HAP-1 (cell line): ENCODE measurements at places on chromosomes 4 and X.

DNA sequence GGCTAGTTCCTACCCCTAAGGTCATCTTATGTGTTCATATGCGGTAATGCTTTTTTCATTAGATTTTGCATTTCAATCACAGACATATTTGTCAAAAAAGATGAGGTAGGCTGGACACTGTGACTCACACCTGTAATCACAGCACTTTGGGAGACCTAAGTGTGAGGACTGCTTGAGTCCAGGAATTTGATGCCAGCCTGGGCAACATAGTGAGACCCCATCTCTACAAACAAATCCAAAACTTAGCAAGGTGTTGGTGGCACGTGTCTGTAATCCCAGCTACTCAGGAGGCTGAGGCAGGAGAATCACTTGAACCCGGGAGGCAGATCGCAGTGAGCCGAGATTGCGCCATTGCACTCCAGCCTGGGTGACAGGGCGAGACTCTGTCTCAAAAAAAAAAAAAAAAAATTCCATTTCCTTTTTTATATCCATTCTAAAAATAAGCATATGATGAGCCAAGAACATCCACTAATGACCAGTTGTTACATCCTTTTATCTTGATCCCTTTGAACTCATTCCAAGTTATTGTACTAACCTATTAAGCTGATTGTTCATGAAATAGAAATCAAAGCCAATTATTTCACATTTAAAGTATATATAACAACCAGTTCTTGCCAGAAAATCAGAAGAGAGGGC is 23.4 kb downstream of the PGAM4 start:
- no peak for DNase-seq

GRCh38 chr4:173371292-173372192 is 788 bp downstream of the SAP30 start:
- peak; percentile 81 for DNase-seq

GRCh38 chrX:74521961-74522751 is 92.3 kb downstream of the RLIM start:
- no peak for DNase-seq

GRCh38 chr4:35689870-35690269 is 554.4 kb downstream of the ARAP2 start:
- no peak for DNase-seq

GRCh38 chr4:185227713-185228278 is 18.4 kb downstream of the SNX25 start:
- no peak for DNase-seq

- DNase-seq: no peak
These were observed 1026.9 kb upstream of the SLIT2 start for GRCh38 chr4:19224820-19225219.
